ENCODE measurements at places on chromosomes 5 and 9. TPM values are rescaled to one million over a fixed set of nuclear protein-coding genes. Genes with fewer than 3 reads are reported as not detected.

- DNase-seq: no peak
Measured at GRCh38 chr5:54516051-54516655, 1.4 kb upstream of the SNX18 start.

DNA sequence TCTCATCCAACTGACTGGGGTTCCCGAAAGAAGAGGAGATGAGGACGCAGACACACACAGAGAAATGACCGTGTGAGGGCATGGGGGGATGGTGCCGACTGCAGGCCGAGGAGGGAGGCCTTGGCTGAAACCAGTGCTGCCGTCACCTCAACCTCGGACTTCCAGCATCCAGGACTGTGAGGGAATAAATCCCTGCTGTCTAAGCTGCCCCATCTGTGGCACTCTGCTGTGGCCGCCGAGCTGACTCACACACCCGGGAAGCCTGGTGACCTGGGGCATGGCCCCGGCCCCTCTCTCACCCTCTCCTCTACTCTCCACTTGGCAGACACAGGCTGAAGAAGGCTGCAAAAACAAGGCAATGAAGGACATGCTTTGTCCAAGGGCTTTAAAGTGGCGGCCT lies 4.4 kb upstream of the COL5A1 start:
- peak; percentile 56 for DNase-seq

DNA sequence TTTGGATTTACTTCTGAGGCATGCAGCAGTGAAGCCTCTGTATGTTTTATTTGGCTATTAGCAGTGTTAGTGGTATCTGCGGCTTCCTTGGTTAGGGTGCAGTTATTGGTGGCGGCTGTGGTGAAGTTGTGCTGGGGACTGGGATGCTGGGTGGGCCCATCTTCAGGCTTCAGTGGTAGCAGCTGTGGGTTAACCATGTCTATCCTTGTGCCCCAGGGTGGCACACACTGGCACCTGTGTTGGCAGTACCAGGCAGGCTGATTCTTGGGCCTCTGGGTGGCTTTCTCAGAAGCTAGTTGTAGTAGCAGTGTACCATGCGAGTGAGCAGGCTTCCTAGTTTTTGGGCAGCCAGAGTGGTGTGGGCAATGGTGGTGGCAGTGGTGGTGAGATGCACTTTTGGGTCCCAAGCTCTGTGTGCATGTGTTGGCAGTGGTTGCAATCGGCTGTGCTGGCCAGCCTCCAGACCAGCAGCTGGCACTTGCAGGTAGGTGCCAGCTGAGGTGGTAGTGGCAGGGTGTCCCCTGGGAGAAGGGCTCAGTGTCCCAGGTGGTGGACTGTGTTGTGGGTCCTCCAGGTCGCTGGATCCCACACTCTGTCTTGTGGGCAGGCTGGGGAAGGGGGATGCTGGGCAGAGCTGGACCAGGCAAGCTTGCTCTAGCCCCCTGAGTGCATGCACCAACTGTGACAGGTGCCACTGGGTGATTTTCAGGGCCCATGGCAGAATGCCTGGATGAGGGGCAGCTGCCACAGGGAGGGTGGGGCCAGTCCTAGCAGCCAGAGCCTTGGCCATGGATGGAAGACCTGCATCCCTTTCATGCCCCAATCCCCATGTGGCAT lies 13.6 kb downstream of the AHRR start:
- no peak for DNase-seq

GRCh38 chr9:19976226-19976625 lies 187.4 kb upstream of the SLC24A2 start:
- DNase-seq: no peak

GRCh38 chr9:118785456-118785855 lies 583.8 kb downstream of the BRINP1 start:
- no peak for DNase-seq

- no peak for DNase-seq
Measured at GRCh38 chr5:10712574-10713366, 48.3 kb downstream of the DAP start.

GRCh38 chr5:10735569-10736276 lies 25.3 kb downstream of the DAP start:
- DNase-seq: no peak

- DNase-seq: no peak
Measured at GRCh38 chr5:8458038-8458383, 589.1 kb downstream of the MTRR start.

GRCh38 chr9:3793971-3794383 lies 268.2 kb upstream of the RFX3 start:
- DNase-seq: no peak

DNA sequence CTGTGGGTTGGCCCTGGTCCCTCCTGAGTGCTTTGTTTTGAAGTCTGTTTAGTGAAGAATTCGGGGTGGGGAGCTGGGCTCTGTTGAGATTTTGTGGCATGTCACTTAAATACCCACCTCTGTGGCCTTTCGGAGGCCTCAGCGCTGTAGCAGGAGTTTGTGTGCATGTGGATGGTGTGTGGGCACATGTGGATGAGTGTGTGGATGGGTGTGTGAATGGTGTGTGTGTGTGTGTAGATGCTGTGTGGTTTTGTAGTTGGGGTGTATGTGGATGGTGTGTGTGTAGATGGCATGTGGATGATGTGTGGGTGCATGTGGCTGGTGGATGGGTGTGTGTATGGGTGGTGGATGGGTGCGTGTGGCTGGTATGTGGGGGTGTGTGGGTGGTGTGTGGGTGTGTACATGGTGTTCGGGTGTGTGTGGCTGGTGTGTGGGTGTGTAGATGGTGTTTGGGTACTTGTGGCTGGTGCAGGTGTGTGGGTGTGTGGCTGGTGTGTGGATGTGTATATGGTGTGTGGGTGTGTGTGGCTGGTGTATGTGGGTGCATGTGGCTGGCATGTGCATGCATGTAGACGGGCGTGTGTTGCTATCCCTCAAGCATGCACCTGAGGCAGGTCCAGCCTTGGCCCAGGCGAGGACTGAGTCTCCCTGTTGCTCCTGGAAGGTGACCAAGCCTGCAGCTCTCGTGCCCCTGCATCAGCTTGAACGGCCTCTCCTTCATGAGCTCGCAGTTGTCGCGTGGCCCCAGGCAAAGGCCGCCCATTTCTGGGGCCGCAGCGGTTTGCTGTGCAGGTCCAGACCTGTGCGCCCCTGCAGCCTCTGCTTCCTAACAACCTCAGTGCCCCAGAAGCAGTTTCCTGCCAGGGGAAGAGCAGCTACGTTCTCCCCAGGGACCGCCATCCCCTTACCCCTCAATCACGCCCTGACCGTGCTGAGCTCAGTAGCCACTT lies 54.0 kb upstream of the FCN2 start:
- DNase-seq: no peak

- DNase-seq: no peak
Measured at GRCh38 chr9:15485836-15486666, 24.7 kb downstream of the PSIP1 start.

GRCh38 chr5:164636456-164636855 lies 1131.0 kb downstream of the MAT2B start:
- DNase-seq: no peak

DNA sequence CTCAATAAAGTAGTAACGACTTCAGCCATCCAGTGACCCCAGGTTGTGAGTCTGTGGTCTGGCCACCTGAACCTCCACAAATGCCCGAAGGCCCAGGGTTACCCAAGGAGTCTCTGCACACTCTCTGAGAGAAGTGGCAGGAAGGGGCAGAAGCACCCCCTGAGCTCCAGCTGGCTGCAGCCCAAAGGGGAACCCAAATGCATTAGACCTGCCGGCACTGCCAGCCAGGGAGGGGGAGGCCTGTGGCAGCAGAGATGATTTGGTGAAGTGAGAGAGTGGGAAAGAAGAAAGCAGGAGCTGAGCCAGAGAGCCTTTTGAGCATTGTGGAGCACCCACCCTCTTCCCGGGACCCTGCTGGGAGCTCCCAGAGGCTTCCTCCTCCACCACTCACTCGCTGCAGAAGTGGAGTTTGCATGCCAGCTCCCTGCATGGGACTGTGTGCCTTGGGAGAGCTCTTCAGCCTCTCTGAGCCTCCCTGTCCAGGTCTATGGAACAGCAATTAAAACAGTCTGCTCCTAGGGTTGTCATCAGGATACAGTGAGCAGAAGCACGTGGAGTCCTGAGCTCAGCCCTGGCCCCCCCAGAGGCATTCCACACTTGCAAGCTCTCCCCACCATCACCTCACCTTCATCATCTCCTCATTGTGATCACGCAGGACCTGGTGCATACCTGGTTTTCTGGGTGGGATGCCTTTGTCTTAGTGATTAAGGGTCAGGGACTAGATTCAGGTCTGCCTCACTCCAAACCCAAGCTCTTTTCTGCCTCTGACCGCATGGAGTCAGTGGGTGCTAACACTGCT lies 13.8 kb upstream of the ANGPTL2 start:
- DNase-seq: peak; percentile 75

DNA sequence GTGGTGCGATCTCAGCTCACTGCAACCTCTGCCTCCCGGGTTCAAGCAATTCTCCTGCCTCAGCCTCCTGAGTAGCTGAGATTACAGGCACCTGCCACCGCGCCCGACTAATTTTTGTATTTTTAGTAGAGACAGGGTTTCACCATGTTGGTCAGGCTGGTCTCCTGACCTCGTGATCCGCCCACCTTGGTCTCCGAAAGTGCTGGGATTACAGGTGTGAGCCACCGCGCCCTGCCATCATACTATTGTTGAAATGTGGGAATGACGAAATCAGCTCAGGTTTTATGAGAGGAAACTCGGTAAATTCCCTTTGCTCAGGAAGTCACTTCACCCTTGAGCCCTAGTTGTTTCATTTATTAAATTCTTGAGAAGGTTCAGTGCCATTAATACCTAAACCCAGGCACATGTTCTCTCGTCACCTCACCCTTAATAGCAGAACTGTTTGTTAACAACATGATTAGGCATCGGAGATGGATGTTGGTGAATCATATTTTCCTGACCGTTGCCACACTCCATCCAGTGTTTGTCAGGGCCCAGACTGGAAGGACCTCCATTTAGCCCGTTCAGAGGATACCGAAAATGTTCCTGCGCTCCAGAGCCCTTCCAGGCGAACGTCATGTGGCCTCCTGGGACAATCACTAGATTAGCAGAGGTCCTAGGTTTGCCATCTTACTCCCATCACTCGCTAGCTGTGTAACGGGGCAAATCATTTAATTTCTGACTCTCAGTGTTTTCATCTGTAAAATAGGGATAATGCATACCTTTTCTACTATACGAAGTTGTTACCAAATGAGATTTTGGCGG lies 20.0 kb upstream of the CREBRF start:
- no peak for DNase-seq

DNA sequence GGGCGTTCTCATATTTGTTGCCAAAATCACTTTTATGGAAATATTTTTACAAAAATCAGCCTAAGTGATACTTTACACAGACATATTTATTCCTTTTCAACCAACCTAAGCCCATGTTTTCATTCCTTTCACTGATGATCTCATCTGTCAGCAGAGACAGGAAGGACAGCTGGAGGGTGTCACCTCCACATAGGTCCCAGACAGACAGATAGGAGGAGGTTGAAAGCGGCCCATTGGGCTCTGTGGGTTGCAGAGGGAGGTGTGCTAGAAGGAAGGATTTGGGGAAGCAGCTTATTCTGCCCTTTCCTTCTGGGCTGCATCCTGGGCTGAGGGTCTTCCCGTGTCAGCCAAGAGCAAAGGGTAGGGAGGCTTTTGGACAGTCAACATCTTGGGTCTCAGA lies 26.0 kb upstream of the SEMA4D start:
- no peak for DNase-seq

DNA sequence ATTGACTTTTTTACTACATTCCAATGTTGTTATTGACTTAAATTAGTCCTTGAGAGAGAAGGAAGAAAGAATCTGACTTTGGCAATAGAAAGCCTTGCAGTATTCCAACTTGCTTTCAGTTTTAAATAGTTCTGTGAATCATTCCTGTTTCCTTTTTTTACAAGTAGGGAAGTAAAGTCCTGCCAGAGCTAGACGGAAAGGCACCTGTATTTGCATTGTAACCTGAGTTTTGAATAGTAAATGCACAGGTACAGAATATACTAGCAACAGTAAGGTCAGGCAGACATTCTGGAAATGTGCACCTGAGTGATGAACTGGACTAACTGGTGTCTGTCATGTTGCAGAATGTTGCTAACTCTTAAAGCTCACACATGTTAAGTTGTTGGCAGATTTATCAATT lies 100.9 kb downstream of the PRKACG start:
- no peak for DNase-seq

DNA sequence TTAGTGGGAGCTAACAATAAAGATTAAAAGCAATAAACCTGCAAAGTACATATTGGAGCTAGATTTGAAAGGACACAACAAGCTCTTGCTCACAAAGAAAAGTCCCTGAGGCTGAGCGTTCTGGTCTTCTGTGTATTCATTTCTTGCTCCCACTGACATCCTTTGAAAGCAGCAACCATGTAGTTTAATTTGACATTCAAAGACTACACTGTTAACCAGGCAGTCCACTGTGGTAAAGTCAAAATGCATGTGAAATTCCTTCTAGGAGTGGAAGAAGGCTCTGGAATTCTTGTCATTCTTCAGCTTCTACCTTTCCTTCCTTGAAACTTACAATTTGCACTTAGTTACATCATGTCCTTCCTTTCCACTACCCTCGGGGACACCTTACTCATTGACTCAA lies 480.7 kb downstream of the CSNK1G3 start:
- DNase-seq: no peak

GRCh38 chr5:16592255-16592654 lies 24.5 kb downstream of the RETREG1 start:
- DNase-seq: no peak

- no peak for DNase-seq
Measured at GRCh38 chr9:98339987-98340800, 84.7 kb upstream of the TBC1D2 start.

DNA sequence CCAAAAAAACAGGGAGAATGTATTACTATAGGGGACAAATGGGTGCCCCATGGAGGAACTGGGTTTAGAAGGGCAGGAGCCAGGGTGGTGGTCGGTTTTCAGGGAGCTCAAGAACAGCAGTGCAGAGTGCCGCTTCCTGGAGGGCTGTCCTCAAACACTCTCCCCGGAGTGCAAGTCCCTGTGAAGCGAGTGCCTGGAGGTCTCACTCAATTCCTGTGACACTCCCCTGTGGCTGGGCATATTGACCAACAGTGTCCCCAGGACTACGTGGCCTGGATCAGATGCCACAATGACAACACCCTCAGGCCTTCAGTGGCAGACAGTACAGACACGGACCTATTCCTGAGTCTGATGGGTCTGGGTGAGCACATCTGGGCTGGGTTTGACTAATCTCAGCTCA lies 412.1 kb upstream of the IRX2 start:
- DNase-seq: no peak

DNA sequence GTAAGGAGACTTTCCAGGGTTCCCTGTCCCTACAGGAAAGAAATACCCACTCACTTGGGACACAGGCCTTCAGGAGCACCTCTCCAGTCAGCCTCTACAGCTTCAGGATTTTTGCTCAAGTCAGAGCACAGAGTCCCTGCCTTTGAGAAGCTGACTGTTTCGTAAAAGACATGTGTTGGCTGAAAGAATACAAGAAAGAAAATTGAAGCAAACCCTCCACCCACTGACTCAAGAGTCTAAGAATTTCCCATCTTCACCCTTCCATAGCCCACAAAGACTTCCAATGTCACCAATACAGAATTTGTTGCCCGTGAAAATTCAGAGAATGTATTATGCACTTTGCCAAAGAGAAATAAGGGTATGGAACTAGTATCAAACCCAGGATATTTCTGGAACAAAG lies 53.0 kb upstream of the ZNF622 start:
- no peak for DNase-seq

Gene APBA1
- total RNA-seq: 4.9 TPM

Gene ADGRV1
- 1.2 TPM for total RNA-seq

Gene IGIP
- total RNA-seq: 7.5 TPM

Gene C1QTNF2
- total RNA-seq: not detected

Gene ALDH1B1
- total RNA-seq: 2.8 TPM

Gene MACIR
- 6.5 TPM for total RNA-seq

Gene PHPT1
- 49.1 TPM for total RNA-seq

Gene PCDHB6
- 0.93 TPM for total RNA-seq

Gene FABP6
- 1.0 TPM for total RNA-seq

Gene FOXD4L6
- not detected for total RNA-seq

Gene BASP1
- total RNA-seq: 22.1 TPM

Gene PCDHGB7
- total RNA-seq: 9.5 TPM
